ENCODE measurements at places on chromosomes 7 and 10. TPM values are rescaled to one million over a fixed set of nuclear protein-coding genes. Genes with fewer than 3 reads are reported as not detected.
A peak's percentile ranks its signal among the peaks of the same experiment; 100 is the strongest.

TBATA gene
- total RNA-seq = not detected

DCLRE1A gene
- 8.1 TPM for total RNA-seq

DNA sequence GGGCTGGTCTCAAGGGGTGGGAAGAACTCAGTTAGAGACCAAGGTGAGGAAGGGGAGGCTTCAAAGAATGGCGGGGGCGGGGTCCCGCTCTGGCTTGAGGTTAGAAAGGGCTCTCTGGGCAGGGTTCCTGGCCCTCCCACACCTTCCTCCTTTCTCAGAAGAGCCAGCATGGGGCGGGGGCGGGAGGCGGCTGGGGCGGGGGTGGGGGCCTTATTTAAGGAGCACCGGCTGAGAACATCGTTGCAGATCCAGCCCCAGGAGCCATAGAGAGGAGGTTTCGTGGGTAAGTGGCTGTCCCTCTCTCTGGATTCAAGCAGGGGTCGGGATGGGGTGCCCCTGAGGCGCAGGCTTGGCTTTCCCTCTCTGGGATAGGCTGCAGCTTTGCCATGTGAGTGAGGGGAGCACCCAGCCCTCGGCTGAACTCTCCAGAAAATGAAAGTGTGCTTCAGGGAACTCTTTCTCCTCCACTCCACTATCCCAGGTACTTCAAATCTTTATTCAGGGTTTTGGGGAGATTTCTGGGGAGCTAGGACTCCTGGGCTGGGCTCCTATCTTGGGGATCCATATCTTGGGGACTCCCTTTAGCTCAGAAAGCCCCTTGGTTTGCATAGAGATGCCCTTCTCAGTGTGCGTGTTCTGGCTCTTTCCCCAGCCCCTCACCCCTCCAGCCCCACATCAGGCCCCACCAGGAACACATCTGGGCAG is 3.3 kb upstream of the CUEDC2 start:
- H3K4me1 ChIP-seq = peaks cover 55% of the 10 kb centered on the region
- DNase-seq = peak; percentile 85
- H3K4me3 ChIP-seq = peak overlapping the region; percentile 15
- no peaks in the 10 kb centered on the region for H3K36me3 ChIP-seq
- H3K27ac ChIP-seq = peak overlapping the region; percentile 84
- no peaks in the 10 kb centered on the region for H3K27me3 ChIP-seq

DNA sequence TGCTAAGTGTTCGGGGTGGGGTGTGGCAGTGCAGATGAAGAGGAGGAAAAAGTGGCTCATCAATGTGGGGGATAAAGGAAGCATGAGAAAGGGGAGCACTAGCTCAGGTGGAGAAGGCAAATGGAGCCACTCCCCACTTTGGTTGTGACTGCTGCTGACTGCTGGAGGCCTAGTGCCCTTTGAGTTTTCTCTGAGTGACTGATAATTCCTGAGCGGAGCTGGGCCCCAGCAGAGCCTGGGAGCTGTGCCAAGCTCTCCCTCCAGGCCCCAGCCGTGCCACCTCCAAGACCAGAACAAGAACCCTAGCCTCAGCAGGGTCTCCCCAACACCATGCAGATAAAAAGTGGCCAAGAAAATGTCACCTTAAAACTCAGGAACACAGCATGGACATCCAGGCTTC is 9.7 kb upstream of the RASSF4 start:
- no peaks in the 10 kb centered on the region for H3K27me3 ChIP-seq
- no peak overlapping the region for H3K4me3 ChIP-seq
- no peak for DNase-seq
- peaks cover 54% of the 10 kb centered on the region for H3K4me1 ChIP-seq
- H3K27ac ChIP-seq = no peak overlapping the region
- no peaks in the 10 kb centered on the region for H3K36me3 ChIP-seq

TMEM72 gene
- 0.23 TPM for total RNA-seq

All from left lung (tissue), 14 donors.